ENCODE measurements at places on chromosomes 16 and 17. TPM values are rescaled to one million over a fixed set of nuclear protein-coding genes. Genes with fewer than 3 reads are reported as not detected.

- H3K4me3 ChIP-seq: no peak overlapping the region
- no peaks in the 10 kb centered on the region for H3K27me3 ChIP-seq
- peaks cover 58% of the 10 kb centered on the region for H3K4me1 ChIP-seq
- H3K36me3 ChIP-seq: peaks cover 22% of the 10 kb centered on the region
Measured at GRCh38 chr17:38742411-38743308, 5.5 kb downstream of the PCGF2 start.

GRCh38 chr17:79630821-79631639 is 20.2 kb upstream of the RBFOX3 start:
- H3K27ac ChIP-seq: no peak overlapping the region
- DNase-seq: peak; percentile 10
- no peaks in the 10 kb centered on the region for H3K4me1 ChIP-seq
- H3K27me3 ChIP-seq: no peaks in the 10 kb centered on the region

GRCh38 chr17:9444687-9445086 is 130.9 kb downstream of the STX8 start:
- no peaks in the 10 kb centered on the region for H3K27me3 ChIP-seq
- no peaks in the 10 kb centered on the region for H3K36me3 ChIP-seq
- peak; percentile 47 for DNase-seq
- no peak overlapping the region for H3K4me3 ChIP-seq
- no peak overlapping the region for H3K27ac ChIP-seq
- no peaks in the 10 kb centered on the region for H3K4me1 ChIP-seq

GRCh38 chr17:28616281-28616680 is 2.3 kb upstream of the RSKR start:
- H3K36me3 ChIP-seq: peaks cover 55% of the 10 kb centered on the region
- H3K4me1 ChIP-seq: no peaks in the 10 kb centered on the region
- no peak overlapping the region for H3K27ac ChIP-seq
- H3K4me3 ChIP-seq: no peak overlapping the region

DNA sequence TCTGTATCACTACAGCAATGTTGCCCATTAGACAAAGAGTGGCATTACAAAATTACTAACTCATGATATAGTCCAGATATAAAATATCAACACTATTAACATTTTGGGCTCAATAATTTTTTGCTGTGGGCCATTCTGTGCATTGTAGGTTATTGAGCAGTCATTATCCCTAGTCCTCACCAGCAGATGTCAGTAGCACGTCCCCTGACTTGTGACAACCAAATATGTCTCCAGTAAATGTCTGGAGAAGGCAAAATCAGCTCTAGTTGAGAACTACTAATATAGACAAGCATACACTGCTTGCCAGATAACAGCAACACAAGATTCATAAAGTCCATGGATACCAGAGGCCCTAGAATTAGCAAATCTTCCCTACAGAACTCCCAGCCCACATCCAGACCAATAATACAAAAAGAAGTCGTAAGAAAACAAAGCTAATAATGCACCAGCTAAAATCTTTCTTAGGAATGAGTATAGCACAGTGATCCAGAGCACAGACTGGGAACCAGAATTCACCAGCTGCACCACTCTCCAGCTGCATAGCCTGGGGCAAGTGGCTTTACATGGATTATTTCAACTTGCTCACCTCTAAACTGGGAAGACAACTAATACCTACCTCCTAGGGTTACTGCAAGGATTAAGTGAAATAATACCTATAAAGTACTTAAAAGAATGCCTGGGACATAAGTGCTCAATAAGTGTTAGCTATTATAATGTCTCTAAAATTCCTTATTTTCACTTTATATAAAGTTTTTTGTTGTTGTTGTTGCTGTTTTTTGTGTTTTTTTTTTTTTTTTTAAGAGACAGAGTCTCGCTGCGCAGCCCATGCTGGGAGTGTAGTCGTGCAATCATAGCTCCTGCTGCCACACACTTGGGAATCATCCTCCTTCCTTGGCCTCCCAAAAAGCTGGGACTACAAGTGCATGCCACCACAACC is 23.7 kb downstream of the HELZ start:
- DNase-seq: peak; percentile 87
- H3K36me3 ChIP-seq: peaks cover 23% of the 10 kb centered on the region
- H3K4me1 ChIP-seq: peaks cover 10% of the 10 kb centered on the region
- H3K27ac ChIP-seq: no peak overlapping the region
- H3K27me3 ChIP-seq: no peaks in the 10 kb centered on the region

GRCh38 chr16:29738514-29738913 is 7.3 kb downstream of the C16orf54 start:
- H3K27ac ChIP-seq: no peak overlapping the region
- H3K36me3 ChIP-seq: no peaks in the 10 kb centered on the region
- no peaks in the 10 kb centered on the region for H3K27me3 ChIP-seq
- H3K4me3 ChIP-seq: no peak overlapping the region
- H3K4me1 ChIP-seq: no peaks in the 10 kb centered on the region

GRCh38 chr17:73492125-73492820 is 152.0 kb downstream of the SDK2 start:
- no peaks in the 10 kb centered on the region for H3K36me3 ChIP-seq
- no peaks in the 10 kb centered on the region for H3K27me3 ChIP-seq
- DNase-seq: no peak

- H3K27me3 ChIP-seq: no peaks in the 10 kb centered on the region
- DNase-seq: no peak
- H3K27ac ChIP-seq: peak overlapping the region; percentile 70
- H3K4me1 ChIP-seq: peaks cover 5% of the 10 kb centered on the region
- peaks cover 9% of the 10 kb centered on the region for H3K36me3 ChIP-seq
Measured at GRCh38 chr17:55763856-55764255, 13.0 kb downstream of the PCTP start.

- H3K27ac ChIP-seq: no peak overlapping the region
- no peaks in the 10 kb centered on the region for H3K36me3 ChIP-seq
- H3K4me1 ChIP-seq: no peaks in the 10 kb centered on the region
Measured at GRCh38 chr17:6021011-6021400, 49.2 kb upstream of the WSCD1 start.

GRCh38 chr17:35804658-35805192 is 4.6 kb upstream of the TAF15 start:
- no peaks in the 10 kb centered on the region for H3K36me3 ChIP-seq
- no peak overlapping the region for H3K4me3 ChIP-seq
- H3K27me3 ChIP-seq: no peaks in the 10 kb centered on the region
- peaks cover 5% of the 10 kb centered on the region for H3K4me1 ChIP-seq
- DNase-seq: peak; percentile 90

DNA sequence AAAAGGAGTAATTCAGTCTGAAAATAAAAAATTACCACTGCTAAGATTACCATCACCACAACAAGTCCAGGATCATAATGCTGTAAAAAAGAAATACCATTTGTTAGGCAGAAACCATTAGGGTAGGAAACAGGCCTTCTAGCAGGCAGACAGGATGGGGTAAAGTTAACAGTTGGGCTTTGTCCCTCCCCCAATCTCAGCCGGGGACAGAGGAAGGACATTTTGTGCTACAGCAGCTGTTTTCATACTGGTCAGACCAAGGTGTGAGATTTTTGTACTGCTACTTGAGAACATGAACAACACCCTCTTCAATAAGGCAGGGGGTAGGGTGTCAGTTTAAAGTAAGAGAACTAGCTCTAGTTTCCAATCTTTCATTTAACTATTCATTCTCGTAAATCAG is 49.2 kb upstream of the ITGA2B start:
- DNase-seq: peak; percentile 26
- no peaks in the 10 kb centered on the region for H3K4me1 ChIP-seq
- H3K27me3 ChIP-seq: no peaks in the 10 kb centered on the region
- peak overlapping the region; percentile 24 for H3K27ac ChIP-seq
- peaks cover 8% of the 10 kb centered on the region for H3K36me3 ChIP-seq
- H3K4me3 ChIP-seq: no peak overlapping the region

- H3K36me3 ChIP-seq: no peaks in the 10 kb centered on the region
- DNase-seq: no peak
- H3K4me1 ChIP-seq: no peaks in the 10 kb centered on the region
- no peak overlapping the region for H3K27ac ChIP-seq
- H3K27me3 ChIP-seq: no peaks in the 10 kb centered on the region
- H3K4me3 ChIP-seq: no peak overlapping the region
Measured at GRCh38 chr17:76801706-76802105, 63.8 kb downstream of the MFSD11 start.

- DNase-seq: no peak
- H3K27ac ChIP-seq: no peak overlapping the region
- H3K36me3 ChIP-seq: no peaks in the 10 kb centered on the region
- H3K27me3 ChIP-seq: no peaks in the 10 kb centered on the region
Measured at GRCh38 chr17:204427-205147, 23.1 kb upstream of the DOC2B start.

- no peak overlapping the region for H3K27ac ChIP-seq
- peaks cover 17% of the 10 kb centered on the region for H3K4me1 ChIP-seq
- H3K4me3 ChIP-seq: no peak overlapping the region
- H3K27me3 ChIP-seq: no peaks in the 10 kb centered on the region
Measured at GRCh38 chr17:29718446-29719039, 95.8 kb upstream of the CORO6 start.

DNA sequence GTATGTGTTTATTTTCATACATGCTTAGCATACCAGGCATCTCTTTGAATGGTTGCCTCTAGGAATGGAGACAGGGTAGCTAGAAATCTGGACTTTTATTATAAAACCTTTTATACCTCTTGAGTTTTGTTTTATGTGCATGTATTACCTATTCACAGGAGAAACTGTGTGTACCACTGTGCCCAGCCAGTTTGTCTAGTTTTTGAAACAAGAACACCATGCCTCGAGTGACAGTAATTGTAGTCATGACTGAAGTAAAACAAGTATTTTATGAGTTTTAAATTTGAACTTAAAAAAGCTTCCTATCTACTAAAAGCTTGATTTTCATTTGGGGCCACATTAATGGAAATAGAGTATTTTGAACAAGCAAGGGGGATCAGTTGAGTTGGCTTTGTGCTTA is 57.4 kb downstream of the SNTB2 start:
- H3K4me1 ChIP-seq: peaks cover 10% of the 10 kb centered on the region
- H3K27ac ChIP-seq: no peak overlapping the region
- H3K4me3 ChIP-seq: no peak overlapping the region
- peaks cover 2% of the 10 kb centered on the region for H3K36me3 ChIP-seq

- no peaks in the 10 kb centered on the region for H3K36me3 ChIP-seq
Measured at GRCh38 chr17:46819906-46820351, 1.4 kb upstream of the WNT3 start.

- no peak overlapping the region for H3K4me3 ChIP-seq
- peak; percentile 70 for DNase-seq
Measured at GRCh38 chr17:49471089-49471683, 23.9 kb upstream of the NGFR start.

DNA sequence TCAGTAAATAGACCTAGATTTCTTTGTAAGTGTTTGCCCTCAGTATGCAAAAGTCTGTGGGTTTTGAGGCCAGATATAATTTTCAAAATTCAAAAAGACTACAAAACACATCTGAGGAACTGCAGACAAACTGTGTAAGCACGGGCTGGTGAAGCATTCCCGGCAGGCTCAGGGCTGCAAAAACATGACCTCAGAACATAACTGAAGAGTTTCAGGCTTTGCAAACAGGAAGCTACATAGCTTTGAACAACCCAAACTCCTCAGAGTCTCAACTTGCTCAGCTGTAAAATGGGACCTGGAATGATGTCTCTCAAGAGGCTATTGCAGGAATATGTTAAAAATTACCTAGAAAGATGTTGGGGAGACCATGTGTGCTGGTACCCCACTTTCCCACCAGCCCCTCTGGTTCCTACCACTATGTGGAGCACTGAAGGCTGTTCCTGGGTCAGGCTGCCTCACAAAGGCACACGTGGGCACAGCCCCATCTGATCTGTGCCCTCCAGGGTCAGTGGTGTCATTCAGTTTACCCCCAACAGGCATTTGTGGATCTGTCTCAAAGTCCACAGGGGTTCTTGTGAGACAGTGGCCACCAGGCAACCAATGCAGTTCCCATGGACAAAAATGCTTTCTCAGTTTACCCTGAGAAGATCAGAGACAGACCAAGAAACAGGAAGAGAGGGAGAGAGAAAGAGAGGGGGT is 72.9 kb downstream of the CREBBP start:
- no peak for DNase-seq
- H3K4me1 ChIP-seq: peaks cover 18% of the 10 kb centered on the region
- H3K4me3 ChIP-seq: no peak overlapping the region
- no peaks in the 10 kb centered on the region for H3K27me3 ChIP-seq
- H3K27ac ChIP-seq: no peak overlapping the region

DNA sequence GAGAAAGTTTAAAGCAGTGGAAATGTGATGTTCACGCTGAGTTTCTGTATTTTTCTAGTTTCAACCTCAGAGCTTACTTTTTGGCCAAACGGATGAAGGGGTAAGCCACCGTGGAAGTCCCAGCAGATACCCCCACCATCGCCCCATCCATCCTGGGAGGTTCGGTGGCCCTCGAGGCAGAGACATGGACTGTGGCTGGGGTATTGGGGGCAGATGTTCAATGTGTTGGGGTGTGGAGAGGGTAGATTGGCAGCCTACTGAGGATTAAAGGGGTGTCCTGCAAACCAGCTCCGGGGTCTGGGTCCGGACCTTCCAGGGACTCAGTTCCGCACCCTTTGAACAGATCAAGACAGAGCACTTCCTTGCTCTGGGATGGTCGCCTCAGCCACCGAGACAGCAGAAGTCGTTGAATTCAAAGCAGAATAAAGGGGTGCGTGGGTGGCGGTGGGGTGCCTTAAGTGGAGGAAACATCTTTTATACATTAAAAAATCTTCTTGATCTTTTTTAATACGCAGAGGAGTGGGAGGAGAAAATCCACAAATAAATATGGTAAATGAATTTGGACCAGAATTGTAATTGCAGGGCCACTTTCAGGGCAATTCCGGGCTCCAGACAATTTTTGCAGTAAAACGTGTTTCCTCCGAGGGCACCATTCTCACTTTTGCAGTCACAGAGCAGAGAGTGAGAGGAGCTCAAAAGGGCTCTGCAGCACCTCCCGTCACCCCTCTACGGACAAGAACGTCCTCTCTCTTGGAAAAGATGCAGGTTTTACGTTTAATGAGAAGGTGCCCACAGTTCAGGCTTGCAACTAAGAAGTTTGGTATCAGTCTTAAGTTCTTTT is 8.2 kb upstream of the CBX8 start:
- H3K27ac ChIP-seq: no peak overlapping the region
- peaks cover 15% of the 10 kb centered on the region for H3K4me1 ChIP-seq

DNA sequence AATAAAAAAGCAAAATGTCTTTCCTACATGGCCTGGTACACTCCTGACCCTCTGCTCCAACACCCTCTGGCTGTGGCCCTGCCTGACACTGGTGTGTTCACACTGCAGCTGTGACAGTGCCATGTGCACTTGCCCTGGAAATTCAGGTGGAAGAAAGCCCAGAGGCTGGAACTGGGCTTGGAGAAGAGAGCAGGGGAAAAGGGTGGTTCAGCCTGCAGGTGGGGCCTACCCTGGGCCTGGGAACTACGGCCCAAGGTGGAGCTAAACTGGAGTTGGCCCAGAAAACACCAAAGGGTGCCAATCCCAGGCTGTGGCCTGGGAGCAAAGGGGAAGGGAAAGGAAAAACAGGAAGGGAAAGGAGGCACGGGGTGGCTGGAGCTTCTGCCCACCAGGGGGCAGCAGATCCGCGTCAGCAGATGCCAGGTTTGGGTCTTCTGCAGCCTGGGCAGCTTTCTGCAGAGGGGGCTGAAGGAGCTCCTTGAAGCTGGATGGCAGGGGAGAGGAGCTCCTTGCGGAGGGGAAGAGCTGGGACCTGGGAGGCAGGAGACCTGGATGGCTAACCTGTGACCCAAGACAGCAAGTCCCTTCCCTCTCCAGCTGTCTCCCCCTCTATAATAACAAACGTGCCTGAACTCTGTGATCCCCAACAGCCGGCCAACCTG is 15.4 kb upstream of the CTCF start:
- peak overlapping the region; percentile 26 for H3K27ac ChIP-seq
- H3K4me1 ChIP-seq: no peaks in the 10 kb centered on the region
- no peak overlapping the region for H3K4me3 ChIP-seq
- H3K27me3 ChIP-seq: no peaks in the 10 kb centered on the region
- DNase-seq: peak; percentile 69
- H3K36me3 ChIP-seq: peaks cover 29% of the 10 kb centered on the region

The BORCS6 gene
- total RNA-seq: 5.3 TPM

The CSH1 gene
- not detected for total RNA-seq

The OTOA gene
- total RNA-seq: 0.23 TPM

The TBC1D3B gene
- 2.2 TPM for total RNA-seq

The LRRC37B gene
- 38.9 TPM for total RNA-seq

The PIEZO1 gene
- total RNA-seq: 200 TPM

The DHRS7C gene
- not detected for total RNA-seq

The TEKT5 gene
- 0.28 TPM for total RNA-seq

The RNU2-1 gene
- not detected for total RNA-seq

All from lung (tissue), 17 donors.